ENCODE measurements at places on chromosomes 1 and 21. TPM values are rescaled to one million over a fixed set of nuclear protein-coding genes. Genes with fewer than 3 reads are reported as not detected.

GRCh38 chr1:205260948-205261732 lies 33.4 kb downstream of the TMCC2 start:
- no peaks in the 10 kb centered on the region for H3K27me3 ChIP-seq
- no peaks in the 10 kb centered on the region for H3K36me3 ChIP-seq
- H3K27ac ChIP-seq: no peak overlapping the region
- DNase-seq: no peak
- no peak overlapping the region for H3K4me3 ChIP-seq

DNA sequence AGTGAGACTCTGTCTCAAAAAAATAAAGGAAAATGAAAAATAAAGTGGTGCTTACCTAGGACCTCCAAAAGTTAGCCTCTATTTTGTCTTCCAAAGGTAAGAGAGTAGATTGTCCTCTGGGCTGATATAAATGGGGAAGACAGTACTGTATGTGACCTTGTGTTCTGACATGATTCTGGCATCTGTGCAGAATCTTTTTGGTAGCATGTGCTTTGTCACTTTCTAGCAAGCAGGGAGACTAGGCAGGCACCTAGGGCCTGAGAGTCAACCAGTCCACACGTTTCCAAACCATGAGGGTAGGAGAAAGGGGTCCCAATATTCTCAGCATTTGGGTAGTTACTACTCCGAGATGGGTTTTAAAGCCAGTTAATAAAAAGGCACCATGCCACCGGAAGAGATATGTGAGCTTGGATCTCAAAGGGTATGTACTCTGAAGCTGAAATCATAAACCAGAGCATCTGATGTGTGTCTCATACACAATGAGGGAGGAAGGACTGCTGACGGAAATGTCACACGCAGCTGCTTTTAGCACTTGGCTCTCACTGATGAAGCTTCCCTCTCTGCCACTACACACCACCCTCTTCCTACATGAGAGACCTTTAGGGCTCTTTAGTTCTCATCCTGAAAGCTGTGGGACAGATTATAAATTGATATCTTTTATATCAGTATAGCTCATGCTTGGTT lies 27.0 kb upstream of the SLC16A1 start:
- H3K36me3 ChIP-seq: no peaks in the 10 kb centered on the region
- DNase-seq: no peak
- H3K4me3 ChIP-seq: no peak overlapping the region
- H3K27me3 ChIP-seq: no peaks in the 10 kb centered on the region
- no peak overlapping the region for H3K27ac ChIP-seq

DNA sequence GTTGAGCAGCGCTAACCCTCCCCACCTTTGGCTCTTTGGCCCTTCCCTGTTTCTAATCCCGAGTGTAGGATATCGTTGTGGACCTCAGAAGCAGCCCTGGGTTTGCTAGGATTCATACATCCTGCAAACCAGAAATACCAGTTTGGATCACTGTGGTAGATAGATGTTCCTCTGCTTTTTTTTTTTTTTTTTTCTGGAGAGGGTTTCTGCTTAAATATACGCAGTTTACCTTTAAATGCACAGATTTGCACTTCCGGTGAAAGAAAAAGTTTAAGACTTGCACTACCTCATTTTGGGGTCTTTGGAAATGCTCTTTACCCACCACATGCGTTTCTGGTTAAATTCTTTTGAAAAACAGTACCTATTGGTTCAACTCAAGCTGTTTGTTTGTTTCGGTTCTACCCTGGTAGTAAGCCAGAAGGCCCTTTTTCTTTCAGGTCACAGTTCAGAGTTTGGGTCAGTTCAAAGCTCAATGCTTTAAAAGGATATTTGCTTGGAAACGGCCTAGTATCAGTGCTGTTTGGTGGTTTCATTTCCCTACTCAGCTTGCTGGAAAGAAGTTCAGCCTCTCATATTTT lies 908 bp downstream of the DDI2 start:
- H3K27me3 ChIP-seq: no peaks in the 10 kb centered on the region
- H3K4me1 ChIP-seq: peaks cover 29% of the 10 kb centered on the region
- peak overlapping the region; percentile 94 for H3K4me3 ChIP-seq
- no peak for DNase-seq
- no peaks in the 10 kb centered on the region for H3K36me3 ChIP-seq

GRCh38 chr1:92538048-92538412 lies 51.3 kb upstream of the GFI1 start:
- no peaks in the 10 kb centered on the region for H3K4me1 ChIP-seq
- no peaks in the 10 kb centered on the region for H3K27me3 ChIP-seq
- no peak overlapping the region for H3K4me3 ChIP-seq
- H3K36me3 ChIP-seq: peaks cover 7% of the 10 kb centered on the region
- no peak for DNase-seq
- no peak overlapping the region for H3K27ac ChIP-seq

The RSPH1 gene
- total RNA-seq: 1.0 TPM

All from neural crest cell (in vitro differentiated cells).